CD4-positive, alpha-beta T cell treated with Interleukin-17A for 4 hours (primary cell): ENCODE measurements at places on chromosomes 2 and 18.
A peak's percentile ranks its signal among the peaks of the same experiment; 100 is the strongest.

GRCh38 chr18:40851014-40851429, 1104.0 kb upstream of the PIK3C3 start:
- DNase-seq, result no peak

DNA sequence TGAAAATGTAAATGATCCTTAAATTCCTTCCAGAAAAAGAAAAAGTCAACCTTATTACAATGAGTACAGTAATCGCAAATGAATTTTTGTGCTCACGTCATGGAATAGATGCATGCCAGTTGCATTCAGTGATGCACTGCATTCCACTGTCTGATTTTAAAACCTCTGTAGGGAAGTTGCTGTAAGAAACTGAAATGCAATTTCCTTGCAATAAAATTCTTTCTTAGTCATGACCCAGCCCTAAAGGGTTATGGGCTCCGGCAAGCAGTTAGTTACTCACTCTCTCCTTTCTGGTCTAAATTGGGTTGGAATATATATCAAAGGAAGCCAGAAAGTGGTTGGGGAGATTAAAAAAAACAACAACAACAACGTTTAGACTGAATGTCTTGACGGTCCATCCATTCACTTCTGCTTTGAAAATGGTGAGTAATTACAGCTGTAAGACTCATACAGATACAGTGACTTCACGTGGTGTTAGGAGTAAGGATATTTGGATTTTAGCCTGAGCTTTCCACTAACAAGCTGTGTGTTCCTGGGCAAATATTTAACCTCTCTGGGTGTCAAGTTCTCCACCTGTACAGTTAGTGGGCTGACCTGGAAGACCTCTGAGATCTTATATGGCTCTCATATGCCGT, 8.6 kb upstream of the RND3 start:
- no peak for DNase-seq

GRCh38 chr2:76752506-76752905, 769.7 kb downstream of the LRRTM4 start:
- no peak for DNase-seq

DNA sequence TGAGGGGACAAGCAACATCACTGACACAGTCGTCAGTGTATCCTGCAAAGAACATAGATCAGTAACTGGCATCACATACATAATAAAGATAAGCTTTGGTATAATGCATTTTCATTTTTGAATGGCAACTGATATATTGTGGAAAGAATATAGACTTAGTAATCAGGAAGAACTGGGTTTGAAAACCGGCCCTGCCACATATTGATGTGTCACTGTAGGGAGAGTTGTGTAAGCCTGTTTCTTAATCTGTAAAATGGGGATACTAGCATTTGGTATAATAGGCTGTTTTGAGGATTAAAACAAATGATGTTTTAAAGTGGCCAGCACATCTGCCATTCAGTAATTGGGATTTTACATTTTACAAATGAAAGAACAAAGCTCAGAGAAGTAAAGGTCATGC, 277.8 kb upstream of the CNTNAP5 start:
- no peak for DNase-seq

DNA sequence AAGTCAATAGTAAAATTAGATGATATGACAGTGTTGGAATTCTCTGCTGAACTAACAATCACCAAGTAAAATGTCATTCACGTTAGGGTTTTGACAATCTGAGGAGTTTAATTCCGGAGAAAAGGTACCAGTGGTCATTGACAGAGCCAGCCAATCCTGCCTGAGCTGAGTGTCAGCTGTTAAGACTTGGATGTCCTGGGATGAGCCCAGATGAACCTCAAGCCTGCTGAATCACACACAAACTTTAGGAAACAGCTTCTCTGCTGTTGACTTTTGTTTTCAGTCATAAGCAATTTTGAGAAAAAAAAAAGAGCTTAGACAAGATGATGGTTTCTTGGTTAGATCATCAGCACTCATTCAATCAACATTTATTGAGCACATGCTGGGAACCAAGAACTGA, 600.0 kb upstream of the SLC39A10 start:
- no peak for DNase-seq

- no peak for DNase-seq
Observed at GRCh38 chr18:35808796-35809195, 163.7 kb upstream of the RMP24 start.

- no peak for DNase-seq
Observed at GRCh38 chr2:165868211-165868610, 74.2 kb upstream of the GALNT3 start.

DNA sequence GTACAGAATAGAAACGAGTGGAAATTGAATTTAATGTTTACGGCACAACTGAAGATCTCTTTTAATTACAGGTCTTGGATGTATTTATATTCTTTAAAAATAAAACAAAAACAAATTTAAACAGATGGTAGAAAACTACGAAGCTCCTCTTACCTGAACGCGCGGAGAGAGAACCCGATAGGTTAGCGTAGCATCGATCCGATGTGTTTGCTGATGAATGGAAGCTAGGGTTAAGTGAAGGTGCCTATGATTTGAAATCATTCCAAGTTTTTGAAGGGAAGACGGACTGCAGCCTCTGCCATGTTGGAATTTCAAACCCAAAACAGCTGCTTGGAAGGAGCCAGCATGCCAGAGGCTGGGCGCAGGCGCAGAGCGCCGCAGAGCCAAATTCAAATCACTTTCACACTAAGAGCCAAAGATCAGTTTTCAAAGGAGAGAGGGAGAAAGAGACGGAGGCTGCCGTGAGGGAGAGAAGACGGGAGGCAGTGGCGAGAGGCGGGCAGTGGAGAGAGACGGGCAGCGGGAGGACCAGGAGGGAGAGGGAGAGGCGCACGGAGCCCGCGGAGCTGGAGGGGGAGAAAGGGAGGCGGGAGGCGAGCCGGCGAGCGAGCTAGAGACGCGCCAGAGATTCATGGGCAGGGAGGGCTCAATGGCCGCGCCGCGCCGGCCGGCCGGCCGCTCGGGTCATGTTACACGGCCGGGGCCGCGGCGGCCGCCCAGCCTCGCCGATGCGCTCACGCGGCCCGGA, at the start of gene FIGN:
FIGN (minus strand) TSS at position 324 of the 748 bp plus-strand sequence. CDS start 1,081 bp downstream, outside the sequence.
- DNase-seq, result no peak

GRCh38 chr2:155389224-155389623, 690.7 kb downstream of the KCNJ3 start:
- DNase-seq, result no peak

GRCh38 chr2:60541056-60541651, 12.3 kb downstream of the BCL11A start:
- no peak for DNase-seq

GRCh38 chr2:178536037-178536436, 55.8 kb downstream of the PLEKHA3 start:
- DNase-seq, result no peak

GRCh38 chr2:241755166-241755565, 20.7 kb downstream of the D2HGDH start:
- no peak for DNase-seq

- DNase-seq, result no peak
Observed at GRCh38 chr2:100408104-100408503, 9.4 kb downstream of the CHST10 start.

DNA sequence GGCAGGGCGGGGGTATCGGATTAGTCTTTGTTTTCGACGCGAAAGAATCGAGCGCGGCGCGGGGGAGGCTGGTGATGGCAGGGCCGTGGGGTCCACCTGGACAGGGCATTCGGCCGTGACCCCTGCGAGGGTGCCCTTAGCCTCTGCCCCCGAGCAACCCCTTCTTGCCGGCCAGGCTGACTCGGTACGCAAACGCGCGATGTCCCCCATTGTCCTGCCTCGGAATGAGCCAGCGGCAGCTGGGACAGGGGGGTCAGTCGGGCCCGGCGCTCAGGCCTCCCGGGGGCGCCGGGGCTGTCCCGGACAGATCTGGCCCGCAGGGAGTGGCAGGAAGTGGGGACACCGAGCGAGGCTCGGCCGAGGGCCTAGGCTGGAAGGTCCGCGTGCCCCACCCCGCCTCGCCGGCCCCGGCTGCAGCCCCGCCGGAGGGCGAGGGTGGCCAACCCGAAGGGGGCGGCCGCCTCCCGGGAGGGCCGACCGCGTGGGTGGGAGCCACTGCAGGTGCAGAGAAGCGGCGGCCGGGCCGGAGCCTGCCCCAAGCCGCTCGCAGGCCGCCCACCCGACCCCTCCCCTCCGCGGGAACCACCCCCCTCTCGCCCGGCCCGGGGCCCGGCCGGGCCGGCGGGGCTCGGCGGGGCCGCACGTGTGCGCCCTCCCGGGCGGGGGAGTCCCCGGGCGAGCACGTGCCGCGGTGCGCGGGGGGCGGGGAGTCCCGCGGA, at the start of gene TET3:
TET3 (plus strand) TSS at position 708 of the 719 bp plus-strand sequence. CDS start 1,494 bp downstream, outside the sequence.
- DNase-seq, result peak; percentile 46

DNA sequence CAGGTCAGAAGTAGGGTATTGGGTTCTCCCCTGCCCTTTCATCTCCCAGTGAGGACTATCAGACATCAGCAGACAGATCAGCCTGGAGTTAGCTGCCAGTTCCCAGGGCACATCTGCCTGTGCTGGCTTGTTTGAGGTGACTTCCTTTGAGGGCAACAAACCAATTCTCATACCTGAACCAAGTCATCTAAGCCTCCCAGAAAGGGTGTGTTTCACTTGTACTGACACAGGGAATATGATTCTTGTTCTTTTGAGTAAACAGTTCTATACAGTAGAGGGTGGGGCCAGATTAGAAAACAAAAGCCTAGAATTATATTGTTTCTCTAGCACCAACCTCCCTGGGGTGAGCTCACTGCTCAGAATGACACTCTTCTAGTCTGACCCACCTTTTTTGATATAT, 591.9 kb downstream of the SLC4A3 start:
- DNase-seq, result no peak

DNA sequence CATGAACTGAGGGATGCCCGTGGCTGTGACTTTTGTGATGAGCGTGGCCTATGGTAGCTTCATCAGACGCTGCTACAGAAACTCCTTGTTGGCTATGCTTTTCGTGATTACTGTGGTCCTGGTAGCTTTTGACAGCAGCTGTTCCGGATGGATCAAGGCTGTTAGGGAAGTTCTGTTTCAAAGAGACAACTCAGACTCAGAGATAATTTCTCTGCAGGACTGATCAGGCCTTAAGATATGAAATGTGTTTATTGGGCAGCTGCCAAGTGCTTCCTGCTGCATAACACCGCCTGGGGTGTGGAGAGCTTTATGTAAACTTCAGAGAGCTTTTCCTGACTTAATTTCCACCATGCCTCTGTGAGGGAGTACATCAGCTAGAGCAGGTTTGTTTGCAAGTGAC, 243.8 kb downstream of the TSN start:
- no peak for DNase-seq

- no peak for DNase-seq
Observed at GRCh38 chr2:231665245-231666170, 42.8 kb upstream of the PTMA start.

- DNase-seq, result no peak
Observed at GRCh38 chr18:50619861-50620275, 60.0 kb downstream of the MAPK4 start.

DNA sequence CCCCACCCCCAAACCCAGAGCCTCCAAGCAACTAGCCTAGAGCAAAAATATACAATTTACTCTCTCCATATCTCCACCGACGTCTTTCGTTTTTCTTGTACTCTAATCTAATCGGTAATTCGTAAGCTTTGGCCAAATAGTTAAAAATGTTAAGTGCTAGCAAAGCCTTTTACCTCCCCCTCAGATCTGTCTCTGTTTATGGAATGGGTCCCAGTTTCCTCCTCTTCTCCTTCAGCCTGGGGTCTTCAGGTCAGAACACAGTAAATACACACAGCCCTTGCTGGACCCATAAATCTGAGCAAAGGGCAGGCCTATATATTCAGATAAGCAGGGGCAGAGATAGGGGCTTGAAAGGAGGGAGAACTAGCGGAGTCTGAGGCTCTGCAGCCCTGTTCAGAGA, 267.4 kb downstream of the MEIS1 start:
- DNase-seq, result no peak

- DNase-seq, result no peak
Observed at GRCh38 chr2:236951830-236952475, 133.7 kb upstream of the COPS8 start.

- DNase-seq, result no peak
Observed at GRCh38 chr2:105504459-105504858, 105.6 kb upstream of the FHL2 start.

- no peak for DNase-seq
Observed at GRCh38 chr2:128563348-128563687, 244.7 kb upstream of the HS6ST1 start.

DNA sequence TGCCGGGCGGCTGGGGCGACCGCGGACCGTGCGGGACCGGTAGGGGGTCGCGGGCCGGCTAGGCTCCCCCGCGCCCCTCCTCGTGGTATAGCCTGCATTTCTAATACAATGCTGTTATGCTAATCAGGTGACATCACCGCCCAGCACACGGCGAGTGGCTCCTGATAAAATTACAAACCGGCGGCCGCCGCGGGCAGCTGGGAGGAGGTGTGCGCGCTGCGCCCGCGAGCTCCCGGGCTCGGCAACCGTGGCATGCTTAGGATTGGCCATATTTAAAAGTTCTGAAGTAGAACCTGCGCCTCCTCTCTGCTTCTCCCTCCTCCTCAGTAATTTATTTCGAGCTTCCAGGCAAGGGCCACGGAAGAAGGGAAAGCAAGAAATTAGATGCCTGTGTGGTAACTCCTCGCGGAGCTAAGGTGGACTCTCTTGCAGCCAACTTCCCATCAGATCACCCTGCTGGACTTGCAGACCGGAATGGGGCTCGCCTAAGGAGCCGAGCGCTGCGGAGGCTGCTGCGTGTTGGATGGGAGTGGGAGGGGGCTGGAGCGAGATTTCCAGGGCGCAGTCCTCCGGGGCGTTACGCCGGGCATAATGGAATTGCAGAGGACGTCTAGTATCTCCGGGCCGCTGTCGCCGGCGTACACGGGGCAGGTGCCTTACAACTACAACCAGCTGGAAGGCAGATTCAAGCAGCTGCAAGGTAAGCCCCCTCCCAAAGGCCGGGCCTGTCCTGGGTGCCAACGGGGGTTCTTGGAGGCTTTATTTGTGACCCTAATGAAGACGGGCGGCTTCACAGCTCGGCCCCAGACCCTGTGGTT, 102.3 kb downstream of the SPTBN1 start:
- DNase-seq, result peak; percentile 80

DNA sequence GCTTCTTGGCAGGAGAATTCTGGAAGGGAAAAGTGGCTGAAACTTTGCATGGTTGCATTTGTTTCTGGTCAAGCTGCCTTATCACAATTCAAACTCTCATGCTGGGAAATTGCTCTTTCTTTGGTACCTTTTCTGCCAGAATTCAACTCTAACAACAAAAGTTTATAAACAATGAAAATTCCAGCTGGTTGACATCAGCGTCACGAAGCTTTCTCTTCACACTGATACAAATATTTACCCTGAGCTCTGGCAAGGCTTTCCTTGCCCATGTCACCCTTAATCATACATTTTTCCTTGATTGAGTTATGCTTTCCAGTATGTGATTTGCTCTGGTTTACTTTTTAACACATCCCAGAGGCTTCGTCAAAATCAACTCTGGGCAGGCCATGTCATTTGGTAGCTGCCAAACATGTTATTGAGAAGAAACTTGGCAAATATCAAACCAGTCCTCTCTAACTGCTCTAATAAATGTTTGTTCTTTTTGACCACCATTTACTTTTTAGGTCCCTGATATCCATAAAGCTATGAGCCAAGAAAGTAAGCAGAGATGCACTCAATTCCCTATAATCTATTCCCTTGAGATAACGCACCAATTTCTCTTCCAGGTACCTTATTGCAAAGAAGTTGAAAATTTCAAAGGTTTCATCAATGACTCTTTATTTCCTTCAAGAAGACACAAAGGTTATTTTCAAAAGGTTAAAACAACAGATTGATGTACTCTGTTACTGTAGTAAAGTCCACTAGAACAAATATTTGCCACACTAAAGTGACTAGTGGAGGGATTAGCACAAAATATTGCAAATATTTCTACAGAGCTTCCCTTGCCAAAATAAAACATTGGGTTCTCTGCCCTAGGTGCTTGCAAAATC, 1241.1 kb upstream of the ZEB2 start:
- DNase-seq, result no peak

GRCh38 chr18:51478908-51479307, 281.4 kb upstream of the MEX3C start:
- no peak for DNase-seq
